Heart right ventricle (tissue), 16 donors: ENCODE measurements at places on chromosomes 16 and 17.

GRCh38 chr16:74034862-74035261 lies 261.8 kb upstream of the PSMD7 start:
- DNase-seq, result no peak

DNA sequence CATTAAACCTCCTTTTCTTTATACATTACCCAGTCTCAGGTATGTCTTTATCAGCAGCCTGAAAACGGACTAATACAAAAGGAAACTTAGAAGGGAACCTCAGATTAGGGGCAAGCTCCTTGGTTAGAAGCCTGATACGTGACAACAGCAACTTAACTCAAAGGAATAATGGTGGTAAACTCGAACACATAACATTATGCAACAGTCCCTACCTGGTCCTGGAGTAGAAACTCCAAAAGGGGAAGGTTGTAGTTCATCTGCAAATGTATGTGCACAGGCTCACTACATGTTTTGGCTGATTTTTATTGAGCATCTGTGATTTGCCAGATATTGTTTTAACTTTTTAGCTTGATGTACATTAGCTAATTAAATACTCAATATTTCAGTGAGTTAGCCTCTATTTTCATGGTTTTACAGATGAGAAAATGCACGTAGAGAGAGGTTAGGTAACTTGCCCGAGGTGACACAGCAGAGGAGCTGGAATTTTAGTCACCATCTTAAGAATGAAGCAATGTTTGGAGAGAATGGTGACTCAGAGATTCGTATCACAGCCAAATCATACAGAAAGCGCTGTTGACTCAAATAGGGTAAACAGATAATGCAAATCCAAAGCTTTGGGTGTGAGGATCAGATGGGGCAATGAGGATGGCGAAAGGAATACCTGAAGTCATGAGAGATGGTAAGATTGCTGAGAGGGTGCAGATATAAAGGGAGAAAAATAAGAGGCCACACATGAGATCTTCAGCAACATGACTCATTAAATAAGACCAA lies 194.9 kb upstream of the RBFOX1 start:
- DNase-seq, result no peak

DNA sequence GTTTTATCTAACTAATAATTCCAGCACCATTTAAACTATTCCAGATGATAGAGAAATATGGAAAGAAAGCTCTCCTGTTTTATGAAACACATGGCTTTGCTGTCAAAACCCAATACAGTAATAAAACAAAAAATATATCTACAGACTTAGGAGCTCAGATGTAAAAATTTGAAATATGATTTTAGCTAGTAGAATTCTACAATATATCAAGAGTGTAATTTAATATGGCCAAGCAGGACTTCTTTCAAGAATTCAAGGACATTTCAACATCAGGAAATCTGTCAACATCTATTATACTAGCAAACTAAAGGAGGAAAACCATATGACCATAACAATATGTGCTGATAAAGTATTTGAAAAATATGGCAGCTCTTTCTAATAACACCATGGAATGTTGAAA lies 57.5 kb downstream of the CCDC182 start:
- no peak for DNase-seq

GRCh38 chr16:89697616-89698331 lies 3.7 kb downstream of the SPATA2L start:
- DNase-seq, result no peak

- no peak for DNase-seq
These were observed 3.2 kb upstream of the PER1 start for GRCh38 chr17:8155231-8155995.

DNA sequence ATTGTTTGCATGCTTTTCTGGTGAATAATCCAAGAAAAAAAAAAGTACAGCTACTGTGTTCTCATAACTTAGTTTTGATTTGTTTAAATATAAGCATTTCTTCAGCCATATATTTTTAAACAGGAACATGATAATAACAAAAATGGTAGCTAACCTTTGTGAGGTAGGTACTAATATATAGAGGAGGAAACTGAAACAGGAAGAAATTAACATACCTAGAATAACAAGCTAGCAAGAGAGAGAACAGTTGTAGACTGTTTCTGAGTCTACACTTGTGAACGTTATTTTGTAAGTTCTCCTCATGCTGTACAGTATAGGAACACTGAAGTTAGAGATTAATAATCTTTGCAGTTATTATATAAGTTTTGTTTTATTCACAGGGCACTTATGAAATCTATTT lies 49.3 kb downstream of the NSRP1 start:
- DNase-seq, result no peak

DNA sequence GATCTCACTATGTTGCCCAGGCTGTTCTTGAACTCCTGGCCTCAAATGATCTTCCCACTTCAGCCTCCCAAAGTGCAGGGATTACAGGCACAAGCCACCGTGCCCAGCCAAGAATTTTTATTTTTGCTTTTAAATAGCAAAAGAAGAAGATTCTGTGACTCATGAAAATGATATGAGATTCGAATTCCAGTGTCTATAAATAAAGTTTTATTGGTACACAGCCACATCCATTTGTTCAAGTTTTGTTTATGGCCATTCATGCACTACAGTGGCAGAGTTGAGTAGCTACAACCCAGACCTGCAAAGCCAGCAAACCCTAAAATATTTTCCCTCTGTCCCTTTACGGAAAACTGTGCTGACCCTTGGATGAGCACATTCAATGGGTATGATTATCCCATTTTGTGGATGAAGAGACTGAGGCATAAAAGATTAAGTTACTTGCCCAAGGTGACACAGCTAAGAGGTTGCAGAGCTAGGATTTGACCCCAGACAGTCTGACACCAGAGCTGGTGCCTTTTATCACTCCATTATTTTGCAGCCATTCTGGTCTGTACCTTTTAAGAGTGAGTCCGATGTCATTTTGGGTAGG lies 34.2 kb downstream of the SCNN1G start:
- no peak for DNase-seq

- DNase-seq, result no peak
These were observed 348.2 kb downstream of the CDH11 start for GRCh38 chr16:64773638-64774037.

GRCh38 chr17:17940441-17940911 lies 31.7 kb downstream of the TOM1L2 start:
- no peak for DNase-seq

GRCh38 chr17:40614431-40615067 lies 33.1 kb downstream of the SMARCE1 start:
- DNase-seq, result no peak

DNA sequence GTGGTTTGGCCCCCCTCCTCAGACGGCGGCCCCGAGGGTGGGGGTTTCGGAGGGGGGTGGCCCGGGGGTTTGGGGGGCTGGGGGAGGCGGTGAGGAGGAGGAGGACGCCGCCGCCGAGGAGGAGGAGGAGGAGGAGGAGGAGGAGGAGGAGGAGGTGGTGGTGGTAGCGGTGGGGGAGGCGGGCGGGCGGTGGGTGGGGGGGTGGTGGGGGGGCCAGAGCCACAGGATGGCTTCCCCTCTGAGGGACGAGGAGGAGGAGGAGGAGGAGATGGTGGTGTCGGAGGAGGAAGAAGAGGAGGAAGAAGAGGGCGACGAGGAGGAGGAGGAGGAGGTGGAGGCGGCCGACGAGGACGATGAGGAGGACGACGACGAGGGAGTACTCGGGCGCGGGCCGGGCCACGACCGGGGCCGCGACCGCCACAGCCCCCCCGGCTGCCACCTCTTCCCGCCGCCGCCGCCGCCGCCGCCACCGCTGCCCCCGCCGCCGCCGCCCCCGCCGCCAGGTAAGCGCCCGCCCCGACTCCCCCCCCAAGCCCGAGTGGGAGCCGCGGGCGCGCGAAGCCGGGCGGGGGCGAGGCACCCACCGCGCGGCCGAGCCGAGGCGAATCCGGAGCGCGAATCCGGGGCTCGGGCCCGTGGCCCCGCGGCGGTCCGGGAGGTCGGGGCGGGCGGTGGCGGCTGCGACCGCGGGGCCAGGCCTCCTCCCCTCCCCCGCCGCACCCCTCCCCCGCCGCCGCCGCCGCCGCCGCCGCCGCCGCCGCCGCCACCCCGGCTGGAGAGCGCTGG lies 3.8 kb upstream of the CHD3 start:
- no peak for DNase-seq

DNA sequence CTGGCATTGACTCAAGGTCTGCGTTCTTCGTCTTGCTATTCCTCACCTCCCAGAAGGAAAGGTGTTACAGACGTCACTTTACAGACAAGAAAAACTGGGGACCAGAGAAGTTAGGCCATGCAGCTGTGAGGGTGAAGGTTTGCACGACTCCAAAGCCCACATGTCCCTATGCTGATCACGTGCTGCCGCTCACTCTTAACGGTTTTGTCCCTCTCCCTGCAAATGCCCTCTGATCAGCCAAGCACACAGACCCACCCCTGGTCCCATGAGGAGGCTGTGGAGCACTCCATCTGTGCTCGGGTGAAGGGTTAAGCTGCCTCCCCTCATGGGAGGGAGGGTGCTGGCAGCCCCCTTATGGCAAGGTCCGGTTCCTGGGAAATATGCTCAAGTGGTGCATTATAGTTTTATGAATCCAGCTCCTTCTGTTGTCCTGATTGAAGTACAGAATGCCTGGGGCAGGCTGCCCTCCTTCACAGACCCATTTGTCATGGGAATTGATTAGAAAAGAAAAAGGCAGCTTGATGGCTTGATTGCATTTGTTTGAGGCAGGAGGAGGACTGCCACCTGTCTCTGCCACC lies 18.8 kb downstream of the CCDC182 start:
- no peak for DNase-seq

DNA sequence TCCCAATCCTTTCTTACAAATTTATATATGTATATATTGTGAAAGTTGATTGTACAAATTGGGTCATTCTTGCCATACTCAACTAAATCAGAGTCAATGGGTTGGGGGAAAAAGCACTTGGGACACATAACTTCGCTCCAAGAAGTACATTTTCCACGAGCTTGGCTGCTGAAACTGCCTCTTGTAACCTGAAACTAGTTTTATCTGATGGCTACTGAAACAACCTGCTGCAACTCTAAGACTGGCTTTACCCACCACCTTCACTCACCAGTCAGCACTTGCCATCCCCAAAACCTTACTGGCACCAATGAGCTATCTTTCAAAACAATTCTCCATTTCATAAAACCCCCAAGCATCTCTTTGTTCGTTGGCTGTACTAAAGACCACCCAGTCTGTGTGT lies 14.5 kb upstream of the MYCBPAP start:
- no peak for DNase-seq

DNA sequence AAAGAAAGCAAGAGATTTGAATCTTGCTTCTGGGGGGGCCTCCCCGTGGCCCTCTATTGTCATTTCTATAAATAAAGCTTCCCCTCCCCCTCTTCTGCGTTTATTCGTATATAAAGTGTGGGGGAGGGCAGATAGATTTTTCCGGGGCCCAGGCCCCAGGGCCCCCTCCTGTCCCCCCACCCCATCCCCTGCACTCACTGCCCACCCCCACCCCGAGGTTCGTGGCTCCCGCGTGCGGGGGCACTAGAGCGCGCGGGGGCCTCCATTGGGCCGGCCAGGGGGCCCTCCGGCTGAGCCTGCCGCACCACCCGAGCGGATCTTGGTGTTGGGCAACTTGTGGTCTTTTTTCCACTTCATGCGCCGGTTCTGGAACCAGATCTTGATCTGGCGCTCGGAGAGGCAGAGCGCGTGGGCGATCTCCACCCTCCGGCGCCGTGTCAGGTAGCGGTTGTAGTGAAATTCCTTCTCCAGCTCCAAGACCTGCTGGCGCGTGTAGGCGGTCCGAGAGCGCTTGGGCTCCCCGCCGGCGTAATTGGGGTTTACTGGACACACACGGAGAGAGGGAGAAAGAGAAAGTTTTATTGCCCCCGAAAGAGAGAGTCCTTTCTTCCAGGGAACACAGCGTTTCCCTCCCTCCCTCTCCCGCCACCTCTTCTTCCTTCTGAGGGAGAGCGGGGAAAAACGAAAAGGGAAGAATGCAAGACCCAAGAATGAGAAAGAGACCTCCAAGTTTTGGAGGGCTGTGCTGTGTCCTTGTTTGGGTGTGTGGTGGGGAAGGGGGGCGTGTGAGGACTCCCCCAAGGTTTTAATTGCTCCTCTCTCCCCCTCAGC lies 1.5 kb downstream of the HOXB4 start:
- DNase-seq, result no peak

GRCh38 chr16:17149904-17150483 lies 320.8 kb downstream of the XYLT1 start:
- DNase-seq, result no peak

DNA sequence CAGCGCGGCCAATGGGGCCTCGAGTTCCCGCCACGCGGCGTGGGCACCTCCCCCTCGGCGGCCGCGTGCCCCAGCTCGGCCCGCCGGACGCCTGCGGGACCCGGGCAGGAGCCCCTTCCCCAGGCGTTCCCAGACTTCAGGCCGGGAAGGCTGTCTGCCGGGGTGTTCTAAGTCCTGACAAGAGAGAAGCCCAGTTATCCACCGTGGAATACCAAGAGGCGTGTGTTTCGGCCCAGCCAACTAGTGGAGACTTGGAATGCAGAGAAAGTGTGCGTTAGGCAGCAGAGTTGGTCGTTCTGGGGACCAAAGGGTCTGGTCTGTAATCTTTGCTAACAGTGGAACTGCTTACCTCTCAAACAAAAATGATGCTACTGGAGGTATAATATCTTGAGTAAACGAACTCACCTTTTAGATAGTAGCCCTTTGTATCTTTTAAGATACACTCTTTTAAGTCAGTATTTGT lies 251 bp upstream of the HSF5 start:
- DNase-seq, result no peak

DNA sequence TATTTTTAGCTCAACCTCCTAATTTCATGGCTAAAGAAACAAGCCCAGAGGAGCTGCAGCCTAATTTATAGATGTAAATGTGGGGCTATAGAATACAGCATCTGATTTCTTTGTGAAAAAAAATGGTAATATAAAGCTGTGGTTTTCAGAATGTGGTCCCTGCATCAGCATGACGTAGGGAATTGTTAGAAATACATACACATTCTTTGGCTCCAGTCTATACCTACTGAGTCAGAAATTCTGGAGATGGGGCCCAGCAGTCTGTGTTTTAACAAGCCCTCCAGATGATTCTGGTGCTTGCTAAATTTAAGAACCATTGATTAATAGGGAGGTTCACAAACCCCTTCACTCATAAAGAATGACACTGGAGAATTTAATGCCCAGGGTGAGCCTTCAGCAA lies 18.1 kb upstream of the MYH8 start:
- DNase-seq, result no peak

- DNase-seq, result peak; percentile 51
These were observed 9.9 kb downstream of the ZDHHC1 start for GRCh38 chr16:67406111-67406971.

DNA sequence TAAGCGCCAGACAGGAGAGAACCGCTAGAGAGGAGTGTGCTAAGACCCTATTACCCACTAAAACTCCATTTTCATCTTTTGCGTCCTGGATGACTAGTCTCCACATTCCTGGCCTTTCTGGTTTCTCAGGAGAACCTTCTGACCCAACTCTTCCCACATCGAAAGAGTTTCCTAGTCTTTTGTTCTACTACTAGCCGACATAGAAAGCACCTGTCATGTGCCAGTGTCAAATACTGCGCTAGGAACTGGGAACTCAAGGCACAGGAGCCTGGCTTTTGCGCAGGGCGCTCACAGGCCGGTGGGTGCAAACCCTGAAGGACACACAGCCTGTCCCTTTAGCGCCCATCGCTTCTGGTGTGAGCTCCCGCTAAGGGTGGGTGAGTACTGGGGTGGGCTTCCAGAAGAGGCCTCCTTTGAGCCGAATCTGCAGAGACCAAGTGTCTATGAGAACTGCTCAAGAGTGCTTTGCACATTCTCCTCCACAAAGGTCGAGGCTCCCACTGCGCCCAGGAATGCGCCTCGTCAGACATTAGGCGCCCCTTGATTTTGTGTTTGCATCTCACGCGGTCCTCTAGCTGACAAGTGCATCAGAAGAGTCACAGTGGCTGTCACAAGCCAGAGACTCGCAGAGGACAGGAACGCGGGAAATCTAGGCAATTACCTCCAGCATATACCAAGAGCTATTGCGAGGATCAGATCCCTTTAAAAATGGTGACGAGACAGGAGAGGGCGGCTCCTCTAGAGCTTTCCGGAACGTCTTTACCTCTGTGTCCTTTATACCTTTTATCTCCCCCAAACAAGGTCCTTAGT lies 2.0 kb upstream of the PSMB3 start:
- no peak for DNase-seq
